DMS79 (cell line): ENCODE measurements at places on chromosomes 6 and 20.

- no peak for DNase-seq
These were observed 13.5 kb upstream of the SNAI1 start for GRCh38 chr20:49969234-49969633.

GRCh38 chr20:24160563-24161281 is 172.1 kb upstream of the GGTLC1 start:
- DNase-seq, result no peak

DNA sequence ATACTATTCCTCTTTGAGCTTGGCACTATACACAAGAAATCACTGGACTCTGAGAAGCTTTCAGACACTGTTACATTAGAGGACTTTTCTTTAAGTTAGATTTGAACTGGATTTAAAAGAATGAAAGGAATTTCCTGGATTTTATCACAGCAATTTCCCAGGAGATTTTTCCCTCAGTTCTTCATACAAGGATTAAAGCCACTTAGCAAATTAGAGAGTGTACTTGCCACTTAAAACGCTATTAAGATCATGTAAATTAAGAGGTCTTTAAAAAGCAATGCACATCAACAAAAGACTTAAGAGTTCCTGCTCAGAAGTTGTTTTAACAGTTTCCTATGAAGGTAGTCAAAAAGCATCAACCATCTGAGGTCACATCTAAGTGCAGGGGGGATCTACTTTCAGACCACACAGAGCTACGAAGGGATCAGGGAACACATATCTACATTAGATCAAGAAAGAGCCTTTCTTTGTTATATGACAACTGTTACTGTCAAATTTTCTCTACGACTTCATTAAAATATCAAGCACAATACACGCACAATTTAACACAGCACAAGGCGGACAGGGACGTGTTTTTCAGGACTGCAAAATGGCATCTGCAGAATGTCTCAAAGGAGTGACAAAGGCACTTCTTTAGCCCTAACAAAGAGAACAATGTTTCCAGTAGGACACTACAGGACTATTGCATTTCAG is 65.8 kb downstream of the EPB41L2 start:
- DNase-seq, result no peak

DNA sequence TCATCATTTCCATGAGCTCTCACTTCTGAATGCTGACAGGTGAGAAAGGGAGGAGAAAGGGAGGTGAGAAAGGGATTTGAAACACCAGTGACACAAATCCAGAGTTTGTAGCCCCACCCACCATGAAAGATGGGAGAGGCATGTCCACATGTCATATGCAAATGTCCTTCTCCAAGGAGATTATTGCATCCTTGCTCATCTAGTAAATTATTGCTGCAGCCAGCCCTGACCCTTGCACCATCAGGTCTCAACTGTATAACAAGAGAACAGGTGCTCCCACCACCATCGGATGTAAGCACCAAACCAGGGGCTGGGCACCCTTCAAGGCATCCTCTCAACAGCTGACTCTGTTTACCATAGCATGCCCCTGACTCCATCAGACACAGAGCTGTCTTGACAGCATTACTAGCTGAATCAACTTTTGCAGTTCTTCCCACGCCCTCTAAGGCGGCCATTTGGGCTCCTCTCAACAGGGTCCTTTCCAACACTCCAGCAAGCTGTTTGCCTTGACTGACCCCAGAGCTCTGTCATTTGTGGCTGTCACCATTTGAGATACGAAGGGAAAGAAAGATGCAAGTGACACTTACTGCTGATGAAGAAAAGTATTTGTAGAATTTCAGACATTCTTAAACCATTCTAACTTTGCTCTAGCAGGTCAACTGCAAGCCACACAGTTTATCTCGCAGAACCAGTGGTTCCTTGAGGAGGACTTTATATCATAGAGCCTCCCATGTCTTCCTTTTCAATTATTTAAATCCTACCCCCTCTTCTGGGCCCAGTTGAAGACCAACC is 14.2 kb downstream of the GFOD1 start:
- no peak for DNase-seq

DNA sequence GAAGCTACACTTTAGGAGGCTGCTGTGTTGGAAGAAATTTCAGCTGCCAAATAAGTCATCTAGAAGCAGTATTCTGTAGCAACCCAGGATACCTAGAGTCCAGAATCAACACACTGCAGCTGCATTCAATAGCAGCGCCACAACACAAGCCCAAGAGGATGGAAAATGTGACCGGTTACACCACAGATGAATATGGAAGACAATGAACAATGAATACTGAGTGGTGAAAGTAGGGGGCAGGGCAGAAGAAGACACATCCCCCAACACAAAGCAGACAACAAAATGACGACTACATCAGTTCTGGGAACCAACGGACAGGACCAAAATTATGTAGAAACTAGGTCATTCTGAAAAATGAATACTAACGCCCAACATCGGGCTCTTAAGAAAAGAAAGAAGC is 38.2 kb downstream of the KIF6 start:
- DNase-seq, result no peak

DNA sequence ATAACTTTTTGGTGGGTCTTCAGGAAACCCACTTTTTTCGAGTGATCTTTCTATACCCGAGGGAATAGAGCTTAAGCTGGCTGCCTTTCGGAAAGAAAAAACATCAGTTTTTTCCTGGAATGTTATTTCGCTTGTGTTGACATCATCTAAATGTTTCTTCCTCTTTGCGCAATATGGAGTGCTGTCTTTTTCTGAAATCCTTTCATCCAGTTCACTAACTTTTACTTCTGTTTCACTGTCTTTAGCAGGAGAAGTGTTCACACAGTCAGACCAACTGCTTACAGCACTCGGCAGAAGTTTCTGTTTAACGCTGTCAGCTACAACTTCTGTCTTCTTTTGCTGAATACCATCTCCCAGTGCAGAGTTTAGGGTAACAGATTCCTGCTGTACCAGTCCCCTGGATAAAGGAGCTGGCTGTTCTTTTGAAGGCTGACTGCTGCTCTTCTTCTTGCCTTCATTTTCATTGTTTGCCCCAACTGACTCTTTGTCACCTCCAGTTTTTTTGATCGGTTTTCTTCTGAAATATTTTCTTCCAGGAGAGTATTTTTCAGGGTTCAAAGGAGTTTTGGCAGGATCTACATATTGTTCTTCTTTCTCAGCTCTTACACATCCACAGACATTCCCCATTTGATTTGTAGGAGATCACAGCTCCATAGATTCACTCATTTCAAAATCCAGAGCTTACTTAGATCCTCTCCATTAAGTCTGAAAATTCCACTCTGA is 50.0 kb upstream of the DST start:
- DNase-seq, result no peak

DNA sequence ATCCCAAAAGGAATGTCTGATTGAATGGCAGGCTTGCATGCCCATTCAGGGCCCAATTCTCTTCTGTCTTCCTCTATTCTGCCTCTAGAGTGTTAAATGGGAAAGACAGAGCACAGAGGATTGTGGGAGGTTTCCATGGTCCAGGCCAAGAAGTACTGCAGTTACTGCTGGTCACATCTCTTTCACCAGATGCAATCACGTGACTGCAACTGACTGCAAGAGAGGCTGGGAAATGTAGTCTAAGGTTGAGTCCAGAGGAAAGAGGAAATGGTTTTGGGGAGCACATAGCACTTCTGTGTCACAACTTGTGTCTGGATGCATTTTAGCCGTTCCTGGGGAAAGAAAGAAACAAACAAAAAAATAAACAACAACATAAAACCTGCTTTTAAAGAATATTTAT is 336.4 kb upstream of the BTBD3 start:
- DNase-seq, result no peak

- no peak for DNase-seq
These were observed 125.2 kb upstream of the RALGAPA2 start for GRCh38 chr20:20837574-20838021.

- DNase-seq, result no peak
These were observed 36.4 kb upstream of the HLA-C start for GRCh38 chr6:31308050-31308844.

DNA sequence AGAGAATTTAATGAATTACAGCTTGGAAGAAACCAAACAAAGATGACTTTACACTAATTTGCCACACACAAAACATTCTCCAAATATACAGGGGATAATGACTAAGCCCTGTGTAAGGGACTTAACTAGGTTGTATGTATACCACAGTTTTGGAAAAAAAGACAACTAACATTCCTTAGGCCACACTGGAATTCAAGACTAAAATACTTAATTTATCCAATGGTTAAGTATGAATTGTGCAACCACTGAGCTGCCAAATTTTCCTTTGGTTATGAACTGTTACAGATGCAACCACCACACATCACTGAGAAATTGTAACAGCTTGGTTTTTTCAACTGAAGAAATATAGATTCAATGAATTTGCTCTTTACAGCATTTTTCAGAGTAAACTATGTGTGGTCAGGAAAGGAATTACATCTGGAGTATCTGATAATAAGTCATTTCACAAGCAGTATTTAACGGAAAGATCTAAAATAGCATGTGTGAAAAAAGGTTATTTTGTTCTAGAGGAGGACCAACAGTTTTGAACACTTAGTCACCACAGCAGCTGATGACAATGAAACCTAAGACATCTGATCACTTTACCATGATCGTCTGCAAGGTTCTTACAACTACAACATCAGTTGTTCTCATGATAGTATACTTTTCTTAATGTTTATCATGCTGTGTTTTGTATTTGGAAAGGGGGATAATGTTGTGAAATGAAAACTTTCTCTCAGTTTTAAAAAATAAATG is 318.8 kb downstream of the BCKDHB start:
- no peak for DNase-seq

- DNase-seq, result no peak
These were observed 28.9 kb downstream of the INSM1 start for GRCh38 chr20:20396794-20397193.

- no peak for DNase-seq
These were observed 16.7 kb downstream of the TRAPPC3L start for GRCh38 chr6:116528780-116529179.

GRCh38 chr20:46062151-46062550 is 27.6 kb downstream of the NCOA5 start:
- no peak for DNase-seq

GRCh38 chr20:48147311-48147710 is 362.0 kb upstream of the SULF2 start:
- DNase-seq, result no peak

DNA sequence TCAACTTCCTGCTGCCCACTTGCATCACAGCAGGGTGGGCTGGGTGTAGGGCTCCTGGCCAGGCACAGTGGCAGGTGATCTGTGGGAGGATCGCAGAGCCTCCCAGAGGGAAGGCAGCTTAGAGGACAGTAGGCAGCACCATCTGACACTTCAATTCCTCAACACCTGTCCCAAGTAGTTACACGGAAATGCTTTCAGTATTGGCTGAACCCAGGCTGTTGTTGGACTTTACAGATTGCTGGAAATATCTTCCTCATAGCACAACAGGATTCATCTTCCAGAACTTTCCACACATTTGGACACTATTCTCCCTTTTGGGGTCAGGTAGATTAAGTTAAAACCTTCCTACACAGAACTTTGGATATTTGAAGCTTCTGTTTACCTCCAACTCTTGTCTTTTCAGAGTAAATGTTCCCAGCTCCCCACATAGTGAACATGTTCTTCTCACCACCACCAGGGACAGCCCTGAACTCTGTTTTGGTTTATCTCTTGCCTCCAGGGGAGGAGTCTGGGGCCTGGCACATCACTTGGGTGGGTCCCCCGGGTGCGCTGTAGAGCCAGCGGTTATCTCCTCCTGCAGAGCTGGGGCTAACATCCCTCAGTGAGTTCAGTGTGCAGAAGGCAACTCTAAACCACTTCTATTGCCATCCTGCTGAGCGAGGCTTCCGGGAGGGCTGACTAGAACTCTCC is 3.5 kb upstream of the SLC22A2 start:
- no peak for DNase-seq

DNA sequence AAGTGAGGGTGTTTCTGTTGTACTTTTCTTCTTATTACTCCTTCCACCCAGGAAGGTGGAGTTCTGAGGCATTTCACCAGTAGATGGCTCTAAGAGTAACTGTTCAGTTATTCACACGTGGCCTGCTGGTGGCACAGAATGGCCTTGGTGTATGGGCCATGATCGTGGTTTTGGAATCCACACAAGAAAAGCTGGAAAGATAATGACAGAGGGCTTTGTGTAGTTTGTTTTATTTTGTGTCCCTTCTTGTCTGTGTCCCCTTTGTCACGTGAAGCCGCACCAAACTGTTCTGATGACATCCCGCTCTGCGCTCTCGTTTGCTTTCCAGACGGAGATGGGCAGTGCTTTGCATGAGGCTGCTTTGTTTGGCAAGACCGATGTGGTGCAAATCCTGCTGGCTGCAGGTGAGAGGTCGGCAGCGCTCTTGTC is 93.4 kb downstream of the ANKS1A start:
- no peak for DNase-seq
